Psoas muscle (tissue), 8 donors: ENCODE measurements at places on chromosomes 3 and 15.

DNA sequence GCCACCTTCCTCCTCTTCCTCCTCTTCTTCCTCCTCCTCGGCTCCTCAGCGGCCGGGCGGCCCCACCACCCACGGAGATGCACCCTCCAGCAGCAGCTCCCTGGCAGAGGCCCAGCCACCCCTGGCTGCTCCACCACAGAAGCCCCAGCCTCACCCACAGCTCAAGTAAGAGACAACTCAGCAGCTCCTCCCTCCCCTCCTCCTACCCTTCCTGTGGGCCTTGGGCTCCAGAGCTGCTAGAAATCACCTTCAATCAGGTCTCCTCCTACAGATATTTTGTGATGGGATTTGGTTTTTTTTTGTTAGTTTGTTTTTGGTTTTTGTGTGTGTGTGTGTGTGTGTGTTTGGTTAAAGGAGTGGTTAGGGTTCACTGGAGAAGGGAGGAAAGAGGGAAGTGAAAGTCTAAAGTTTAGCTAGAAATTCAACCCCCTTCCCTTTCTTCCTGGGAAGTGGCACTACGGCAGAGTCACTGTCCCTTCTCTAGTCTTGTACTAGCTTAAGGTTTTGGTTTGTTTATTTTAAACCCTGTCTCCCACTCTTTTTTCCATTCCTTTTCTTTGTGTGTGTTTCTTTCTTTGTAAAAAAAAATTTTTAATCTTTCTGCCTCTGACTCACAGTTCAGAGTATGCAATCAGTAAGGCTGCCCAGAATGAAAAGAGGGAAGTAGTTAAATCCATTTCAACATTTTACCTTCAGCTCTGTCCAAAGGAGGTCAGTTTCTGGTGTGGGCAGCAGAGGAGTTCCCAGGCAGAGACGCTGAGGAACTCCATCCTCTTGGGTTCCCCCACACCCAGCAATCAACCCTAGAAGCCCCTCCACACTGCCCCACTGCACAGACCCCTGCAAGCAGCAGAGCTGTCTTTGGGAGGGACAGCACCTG is 29.0 kb upstream of the TIMP4 start:
- DNase-seq: no peak
- no peak overlapping the region for H3K4me3 ChIP-seq
- H3K27me3 ChIP-seq: no peaks in the 10 kb centered on the region
- H3K27ac ChIP-seq: no peak overlapping the region
- no peaks in the 10 kb centered on the region for H3K36me3 ChIP-seq
- H3K4me1 ChIP-seq: no peaks in the 10 kb centered on the region

- H3K4me1 ChIP-seq: no peaks in the 10 kb centered on the region
- no peaks in the 10 kb centered on the region for H3K36me3 ChIP-seq
- no peaks in the 10 kb centered on the region for H3K27me3 ChIP-seq
- no peak overlapping the region for H3K4me3 ChIP-seq
- H3K27ac ChIP-seq: no peak overlapping the region
- no peak for DNase-seq
Observed at GRCh38 chr3:176584413-176585176, 612.7 kb downstream of the TBL1XR1 start.

GRCh38 chr15:60221356-60221755 is 176.4 kb downstream of the ANXA2 start:
- no peak overlapping the region for H3K27ac ChIP-seq
- no peak for DNase-seq
- H3K36me3 ChIP-seq: no peaks in the 10 kb centered on the region
- H3K27me3 ChIP-seq: no peaks in the 10 kb centered on the region
- H3K4me3 ChIP-seq: no peak overlapping the region
- no peaks in the 10 kb centered on the region for H3K4me1 ChIP-seq

GRCh38 chr3:129378949-129379348 is 49.5 kb downstream of the EFCAB12 start:
- no peak overlapping the region for H3K27ac ChIP-seq
- no peak overlapping the region for H3K4me3 ChIP-seq
- no peaks in the 10 kb centered on the region for H3K27me3 ChIP-seq
- DNase-seq: no peak
- peaks cover 6% of the 10 kb centered on the region for H3K4me1 ChIP-seq

DNA sequence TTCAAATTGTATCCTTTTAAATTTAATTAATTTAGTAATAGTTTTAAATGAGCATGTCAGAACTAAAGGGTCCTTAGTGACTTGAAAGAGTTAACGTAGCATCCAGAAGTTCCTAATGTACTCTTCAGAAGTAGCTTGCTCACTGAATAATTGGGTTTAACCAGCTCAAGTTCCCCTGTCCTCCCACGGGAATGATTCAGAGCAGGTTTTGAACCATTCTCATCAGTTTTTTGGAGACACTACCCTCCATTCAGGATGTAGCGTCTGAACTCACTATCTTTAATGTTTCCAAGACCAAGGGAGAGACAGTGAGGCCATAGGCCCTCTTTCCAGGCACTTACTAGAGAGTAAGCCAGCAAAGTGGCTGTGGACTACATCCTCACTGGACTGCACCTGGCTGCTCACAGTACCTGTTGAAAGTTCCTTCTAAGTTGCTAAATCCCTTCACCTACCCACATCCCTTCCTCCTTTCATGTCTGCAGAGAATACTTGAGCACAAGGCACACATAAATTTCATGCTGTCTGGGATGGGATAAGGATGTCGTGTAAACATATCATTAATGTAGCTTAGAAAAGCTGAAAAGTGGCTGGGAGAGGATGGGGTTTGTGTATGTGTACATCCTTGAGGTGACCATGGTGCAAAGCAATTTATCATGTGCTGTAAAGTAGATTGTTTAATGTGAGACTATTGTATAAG is 146.3 kb downstream of the PLCL2 start:
- peaks cover 23% of the 10 kb centered on the region for H3K4me1 ChIP-seq
- H3K36me3 ChIP-seq: no peaks in the 10 kb centered on the region
- no peak overlapping the region for H3K4me3 ChIP-seq
- DNase-seq: no peak
- no peak overlapping the region for H3K27ac ChIP-seq
- no peaks in the 10 kb centered on the region for H3K27me3 ChIP-seq
